ENCODE measurements at places on chromosomes 2 and 18. TPM values are rescaled to one million over a fixed set of nuclear protein-coding genes. Genes with fewer than 3 reads are reported as not detected.

The CHRND gene
- not detected for total RNA-seq

The TMEM131 gene
- 34.7 TPM for total RNA-seq

The PFN4 gene
- total RNA-seq, result not detected

The PTPRN gene
- not detected for total RNA-seq

The CROCC2 gene
- total RNA-seq, result not detected

The CIB4 gene
- total RNA-seq, result not detected

The NT5DC4 gene
- total RNA-seq, result not detected

The C2orf66 gene
- 0.20 TPM for total RNA-seq

The ATP8B1 gene
- total RNA-seq, result not detected

The RHOB gene
- total RNA-seq, result 2.8 TPM

The STARD6 gene
- not detected for total RNA-seq

The CYTIP gene
- 203 TPM for total RNA-seq

The CXCR1 gene
- 1.6 TPM for total RNA-seq

The PPIG gene
- 51.9 TPM for total RNA-seq

The LYPD6B gene
- not detected for total RNA-seq

The MPP4 gene
- total RNA-seq, result not detected

The SEPTIN2 gene
- 202 TPM for total RNA-seq

The SERPINB12 gene
- total RNA-seq, result not detected

The DYSF gene
- total RNA-seq, result not detected

The CCDC141 gene
- 14.5 TPM for total RNA-seq

The DARS1 gene
- 112 TPM for total RNA-seq

The PRSS56 gene
- total RNA-seq, result not detected

The VIL1 gene
- not detected for total RNA-seq

The ABCG5 gene
- total RNA-seq, result not detected

The PLEKHA3 gene
- 24.0 TPM for total RNA-seq

The SPP2 gene
- not detected for total RNA-seq

The EFR3B gene
- 0.09 TPM for total RNA-seq
